Activated T-helper 9 cell treated with anti-CD3 and anti-CD28 coated beads, Interleukin-2, amount 50 U/mL, for 16 hours (primary cell): ENCODE measurements at places on chromosomes 5 and 9.

DNA sequence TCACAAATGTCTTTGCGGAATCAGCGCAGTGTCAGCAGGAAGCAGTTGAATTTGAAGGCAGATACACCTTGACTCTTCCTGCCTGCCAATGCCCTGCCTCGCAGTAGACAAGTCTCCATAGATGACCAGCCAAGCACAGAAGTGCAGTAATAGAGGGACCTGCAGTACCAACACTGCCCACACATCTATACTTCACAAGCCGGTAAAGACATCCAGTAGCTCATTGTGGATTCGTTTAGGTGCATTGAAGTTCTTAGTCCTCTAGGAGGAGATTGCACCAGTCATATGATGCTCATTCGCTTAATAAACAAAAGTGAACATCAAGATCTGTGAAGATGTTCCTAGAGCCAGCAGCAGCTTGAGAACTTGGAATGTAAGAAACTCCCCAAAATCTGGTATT, 7.1 kb upstream of the IFNA2 start:
- no peak for DNase-seq

- DNase-seq: no peak
Measured at GRCh38 chr5:43514025-43514424, 923 bp downstream of the C5orf34 start.

DNA sequence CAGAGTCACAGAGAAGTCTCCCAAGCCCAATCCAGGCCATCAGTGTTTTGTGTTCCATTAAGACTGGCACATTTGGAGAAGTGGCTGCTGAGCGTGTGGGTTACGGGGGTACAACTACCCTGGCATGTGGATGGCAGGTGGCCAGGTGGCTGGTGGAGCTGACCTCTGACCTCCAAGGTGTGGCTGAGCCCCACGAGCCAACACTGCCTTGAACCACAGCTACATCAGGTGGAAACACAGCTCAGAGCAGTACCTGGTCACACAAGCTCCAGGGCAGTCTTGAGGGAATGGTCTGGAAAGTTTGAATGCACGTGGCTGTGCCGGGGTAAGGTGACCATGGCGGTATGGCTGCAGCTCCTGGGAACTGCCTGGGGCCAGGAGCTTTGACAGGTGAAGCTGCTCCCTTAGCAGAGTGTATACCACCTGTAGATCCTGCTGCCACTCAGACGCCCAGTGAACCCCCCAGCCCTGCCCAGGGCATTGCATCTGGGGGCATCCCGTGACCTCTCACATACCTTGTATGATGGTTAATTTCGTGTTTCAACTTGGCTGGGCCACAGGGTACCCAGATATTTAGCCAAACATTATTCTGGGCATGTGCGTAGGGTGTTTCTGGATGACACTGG, 207.9 kb downstream of the GADD45G start:
- no peak for DNase-seq

DNA sequence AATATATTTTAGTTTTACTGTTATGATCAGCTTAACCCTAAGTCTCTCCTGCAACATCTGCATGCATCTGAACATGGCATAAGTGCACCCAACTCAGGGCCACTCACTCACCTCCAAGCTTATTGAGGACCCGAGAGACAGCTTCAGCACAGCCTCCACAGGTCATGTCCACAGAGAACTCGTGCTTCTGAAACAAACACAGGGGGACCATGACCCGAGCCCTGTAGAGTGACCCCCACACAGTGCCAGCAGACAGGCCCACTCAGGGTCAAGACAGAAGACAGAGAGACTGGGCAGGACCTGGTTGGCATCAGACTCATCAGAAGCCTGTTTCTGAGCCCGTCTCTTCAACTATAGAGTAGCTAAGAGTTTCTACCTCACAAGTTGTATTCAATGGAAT, 6.8 kb downstream of the ATOX1 start:
- DNase-seq: no peak

GRCh38 chr9:68844631-68845612, 139.9 kb downstream of the PIP5K1B start:
- DNase-seq: no peak

DNA sequence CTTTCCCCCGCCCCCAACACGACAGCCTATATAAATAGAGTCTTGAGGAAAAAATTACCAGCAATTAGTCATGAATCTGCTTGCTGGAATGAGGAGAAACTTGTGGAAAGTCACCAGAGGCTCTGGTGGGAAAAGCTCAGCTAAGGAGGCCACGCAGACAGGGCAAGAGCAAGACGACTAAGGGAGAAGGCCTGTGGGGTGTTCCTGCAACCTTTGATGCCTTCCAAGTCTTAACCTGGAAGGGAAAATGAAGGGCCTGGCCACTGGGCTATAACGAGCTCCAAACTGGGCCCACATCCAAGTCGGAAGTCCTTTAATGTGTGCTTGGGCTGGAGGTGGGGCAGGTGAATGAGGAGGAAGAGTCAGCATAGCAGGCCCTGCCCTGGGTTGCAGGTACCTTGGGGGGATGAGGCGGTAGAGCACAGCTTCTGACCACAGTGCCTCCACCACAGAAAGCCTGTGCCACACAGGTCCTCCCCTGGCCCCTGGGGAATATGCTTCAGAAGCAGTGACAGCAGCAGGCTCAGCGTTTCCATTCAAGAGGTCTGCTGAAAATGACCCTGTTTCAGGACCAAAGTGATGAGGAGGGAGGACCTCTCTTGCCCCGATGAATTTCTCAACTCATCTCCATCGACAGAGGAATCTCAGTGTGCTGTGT, 92.8 kb upstream of the LRRTM2 start:
- DNase-seq: no peak

GRCh38 chr9:23088932-23089364, 642.3 kb downstream of the DMRTA1 start:
- no peak for DNase-seq

DNA sequence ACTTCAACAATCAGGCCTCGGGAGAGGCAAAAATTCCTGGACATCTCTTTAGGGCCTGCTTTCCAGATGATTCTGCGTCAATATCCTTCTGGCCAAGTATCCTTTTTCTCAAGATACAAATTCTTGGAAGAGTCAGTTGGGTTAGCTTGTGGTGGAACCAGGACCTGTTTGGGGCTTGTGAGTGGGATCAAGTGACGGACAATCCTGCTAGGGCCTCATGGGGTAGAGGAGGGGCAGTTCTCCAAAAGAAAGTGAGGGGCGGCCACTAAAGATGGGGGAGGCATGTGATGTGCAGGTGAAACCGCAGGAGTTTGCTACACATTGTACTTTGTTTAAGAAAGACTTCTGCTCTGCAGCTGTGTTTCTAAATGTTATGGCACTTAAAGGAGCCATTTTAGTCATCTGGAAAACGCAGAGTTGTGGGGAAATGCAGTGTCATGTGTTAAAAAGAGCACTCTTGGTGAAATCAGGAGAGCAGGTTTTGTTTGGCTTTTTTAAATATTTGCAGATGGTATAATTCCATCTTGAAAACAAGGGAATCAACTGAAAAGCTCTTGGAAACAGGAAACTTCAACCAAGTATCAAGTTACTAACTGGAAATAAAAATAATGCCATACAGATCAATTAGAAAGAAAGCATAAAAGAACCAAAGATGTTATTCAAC, 27.4 kb upstream of the GSN start:
- no peak for DNase-seq

DNA sequence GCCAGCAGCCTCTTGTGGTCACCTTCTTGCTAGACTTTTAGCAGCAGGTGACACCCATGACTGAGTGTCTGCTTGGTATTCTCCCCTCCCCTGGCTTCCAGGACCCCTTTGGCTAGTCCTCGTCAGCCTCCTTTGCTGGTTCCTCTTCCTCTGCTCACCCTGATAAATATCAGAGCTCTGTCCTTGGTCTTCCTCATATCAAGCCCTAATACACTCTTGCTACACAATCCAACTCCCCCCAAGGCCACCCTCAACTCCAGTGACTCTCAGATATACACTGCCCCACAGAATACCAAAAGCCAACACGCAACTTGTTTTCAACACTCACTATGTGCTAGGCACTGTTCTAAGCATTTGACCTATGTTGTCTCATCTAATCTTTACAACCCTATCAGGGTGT, 30.3 kb upstream of the LCP2 start:
- no peak for DNase-seq
